ENCODE measurements at places on chromosomes 1 and 21.

DNA sequence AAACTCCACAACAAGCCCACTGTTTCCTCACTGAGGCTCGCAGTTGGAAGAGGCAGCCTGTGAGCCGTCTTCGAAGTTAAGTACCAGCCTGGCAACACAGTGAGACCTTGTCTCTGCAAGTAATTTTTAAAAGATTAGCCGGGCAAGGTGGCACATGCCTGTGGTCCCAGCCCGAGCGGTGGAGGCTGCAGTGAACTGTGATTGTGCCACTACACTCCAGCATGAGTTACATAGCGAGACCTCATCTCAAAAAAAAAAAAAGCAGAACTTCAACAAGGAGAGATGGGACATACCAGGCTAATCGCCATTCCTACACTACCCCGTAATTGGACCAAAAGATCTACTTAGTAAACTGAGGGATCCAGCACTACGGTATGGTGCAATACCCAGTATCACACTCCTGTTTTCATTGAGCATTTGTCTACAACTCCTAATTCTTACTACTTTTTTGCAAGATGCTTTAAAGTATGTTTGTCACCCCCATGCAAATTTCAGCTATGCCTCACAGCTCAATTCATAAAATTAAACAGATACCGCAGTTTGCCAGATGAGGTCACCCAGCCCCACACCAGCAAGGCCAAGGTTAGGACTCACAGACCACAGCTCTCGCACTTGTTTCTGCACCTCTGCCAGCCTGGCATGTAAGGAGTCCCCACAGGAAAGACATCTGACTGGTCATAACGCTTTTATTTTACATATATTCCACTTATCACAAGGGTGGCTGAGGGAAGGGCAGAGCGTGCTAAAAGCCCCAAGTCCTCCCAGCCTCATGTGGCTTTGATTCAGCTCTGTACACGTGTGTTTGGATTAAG lies 21.0 kb downstream of the SDE2 start:
- DNase-seq, result no peak

DNA sequence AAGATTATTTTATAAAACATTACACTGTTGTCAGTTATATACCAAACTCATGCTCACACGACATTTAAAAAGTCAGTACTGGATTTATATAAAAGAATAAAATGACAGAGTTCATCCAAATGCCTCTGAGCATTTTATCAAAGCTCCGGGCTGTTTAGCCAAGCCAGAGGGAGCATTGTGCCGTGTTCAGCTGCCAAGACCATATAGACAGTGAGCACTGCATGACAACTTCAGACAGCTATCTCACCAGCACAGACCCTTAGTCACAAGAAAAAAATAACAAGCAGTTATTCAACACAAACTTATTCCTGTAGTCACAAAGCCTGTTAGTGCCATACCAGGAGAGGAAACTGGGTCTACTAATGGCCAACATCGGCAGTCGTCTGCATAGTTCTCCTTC lies 88.0 kb upstream of the PBX1 start:
- no peak for DNase-seq

DNA sequence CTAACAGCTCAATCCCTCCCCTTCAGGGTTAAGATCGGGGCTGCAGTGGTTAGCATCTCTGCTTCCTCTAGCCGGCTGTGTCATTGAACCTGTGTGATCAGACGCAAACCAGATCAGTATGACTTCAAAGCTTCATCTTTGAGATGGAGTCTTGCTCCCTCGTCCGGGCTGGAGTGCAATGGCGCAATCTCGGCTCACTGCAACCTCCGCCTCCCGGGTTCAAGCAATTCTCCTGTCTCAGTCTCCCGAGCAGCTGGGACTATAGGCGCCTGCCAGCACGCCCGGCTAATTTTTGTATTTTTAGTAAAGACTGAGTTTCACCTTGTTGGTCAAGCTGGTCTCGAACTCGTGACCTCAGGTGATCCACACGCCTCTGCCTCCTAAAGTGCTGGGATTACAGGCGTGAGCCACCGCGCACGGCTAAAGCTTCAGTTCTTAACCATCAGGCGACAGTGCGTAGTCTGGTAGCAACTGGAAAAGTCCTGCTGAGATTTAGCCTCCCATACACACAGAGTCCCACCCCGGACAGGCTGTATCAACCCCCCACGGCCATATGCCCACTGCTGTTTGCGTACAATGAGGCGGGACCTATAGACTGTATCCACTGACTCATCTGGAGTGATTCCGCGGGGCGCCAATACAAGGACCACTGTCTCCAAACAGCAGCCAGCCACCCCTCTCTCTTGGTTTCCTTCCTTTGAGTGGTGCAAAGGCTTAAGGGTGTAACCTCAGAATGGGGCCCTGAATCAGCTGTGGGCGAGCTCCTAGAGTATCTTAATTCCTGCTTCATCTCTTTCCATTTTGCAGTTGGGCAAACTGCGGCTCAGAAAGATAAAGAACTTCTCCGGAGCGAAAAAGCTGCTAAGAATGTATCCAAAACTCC lies 23.3 kb downstream of the CELA3A start:
- DNase-seq, result peak; percentile 88

- DNase-seq, result no peak
Observed at GRCh38 chr1:96355521-96355920, 366.1 kb upstream of the PTBP2 start.

DNA sequence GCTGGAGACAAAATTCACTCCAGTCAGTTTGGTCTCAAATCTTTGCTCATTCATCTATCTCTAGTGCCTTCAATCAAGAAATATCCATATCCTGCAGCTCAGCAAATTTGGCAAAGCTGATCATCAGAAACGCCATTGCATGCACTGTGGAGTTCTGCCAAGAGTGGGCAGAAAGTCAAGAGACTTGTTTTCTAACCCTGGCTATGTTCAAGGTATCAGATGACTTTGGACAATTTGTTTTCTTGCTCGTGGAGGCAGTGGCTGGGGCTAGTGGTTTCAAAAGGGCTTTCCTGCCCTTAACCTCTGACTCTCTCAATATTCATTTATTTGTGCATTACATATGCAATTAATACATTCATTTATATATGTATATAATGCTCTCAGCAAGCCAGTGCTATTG lies 12.8 kb upstream of the LRRC52 start:
- DNase-seq, result no peak

- DNase-seq, result no peak
Observed at GRCh38 chr1:107250169-107250568, 109.3 kb downstream of the NTNG1 start.

DNA sequence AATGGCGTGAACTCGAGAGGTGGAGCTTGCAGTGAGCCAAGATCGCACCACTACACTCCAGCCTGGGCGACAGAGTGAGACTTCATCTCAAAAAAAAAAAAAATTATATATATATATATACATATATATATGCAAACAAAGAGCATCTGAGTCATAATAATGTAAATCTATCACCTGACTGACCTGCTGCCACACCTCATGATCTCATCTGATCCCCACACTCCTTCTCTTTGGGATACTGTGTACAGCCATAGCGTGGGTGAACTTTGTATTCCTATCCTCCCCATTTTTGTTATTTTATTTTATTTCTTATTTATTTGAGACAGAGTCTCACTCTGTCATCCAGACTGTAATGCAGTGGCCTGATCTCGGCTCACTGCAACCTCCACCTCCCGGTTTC lies 2.6 kb upstream of the HDAC1 start:
- DNase-seq, result no peak

DNA sequence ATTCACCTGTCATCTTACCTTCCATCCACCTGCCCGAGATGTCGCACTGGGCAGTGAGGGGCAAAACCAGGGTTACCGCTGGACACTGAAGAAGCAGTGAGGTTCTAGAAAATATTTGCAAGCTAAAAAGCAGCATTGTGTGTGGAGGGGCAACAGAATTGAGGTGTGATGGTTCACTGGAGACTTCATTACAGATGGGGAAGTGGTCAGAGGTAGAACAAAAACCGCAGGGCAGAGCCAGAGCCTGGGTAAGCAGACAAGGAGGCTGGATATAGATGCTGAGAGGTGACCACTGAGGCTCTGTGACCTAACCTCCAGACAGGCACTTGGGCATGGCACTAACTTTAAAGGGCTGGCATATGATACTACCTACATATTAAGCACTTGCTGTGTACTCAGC lies 363.9 kb upstream of the PROX1 start:
- DNase-seq, result no peak

DNA sequence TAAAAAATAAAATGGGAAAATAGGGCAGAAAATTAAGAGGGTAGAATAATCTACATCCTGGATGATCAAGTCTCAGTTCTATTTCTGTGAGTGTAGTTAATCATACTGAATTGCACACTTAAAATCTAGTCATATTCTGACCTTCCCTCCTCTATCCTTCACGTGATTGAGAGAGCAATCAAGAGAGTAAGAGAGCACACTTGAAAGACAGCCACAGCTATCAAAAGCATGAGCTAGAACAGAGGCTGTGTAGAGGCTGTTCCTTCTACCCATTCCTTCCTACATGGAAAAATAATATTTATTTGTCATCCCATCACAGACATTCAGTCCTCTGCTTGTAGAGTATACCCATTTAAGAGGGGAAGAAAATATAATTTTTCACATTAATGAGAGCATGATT lies 52.4 kb downstream of the PHC2 start:
- DNase-seq, result no peak

DNA sequence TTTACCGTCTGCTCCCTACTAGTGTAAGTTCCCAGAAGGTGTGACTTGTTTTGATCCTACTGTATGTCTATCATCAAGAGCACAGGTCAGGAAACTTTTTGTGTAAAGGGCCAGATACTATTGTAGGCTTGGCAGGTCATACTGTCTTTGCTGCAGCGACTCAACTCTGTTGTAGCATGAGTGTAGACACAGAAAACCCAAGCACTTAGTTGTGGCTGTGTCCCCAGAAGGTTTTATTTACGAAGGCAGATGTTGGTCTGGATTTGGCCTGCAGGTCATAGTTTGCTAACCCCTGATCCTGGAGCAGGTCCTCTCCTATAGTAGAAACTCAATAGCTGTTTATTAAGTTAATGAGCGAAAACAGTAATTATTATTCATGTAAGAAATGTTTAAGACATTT lies 365.9 kb upstream of the B3GALT2 start:
- no peak for DNase-seq

DNA sequence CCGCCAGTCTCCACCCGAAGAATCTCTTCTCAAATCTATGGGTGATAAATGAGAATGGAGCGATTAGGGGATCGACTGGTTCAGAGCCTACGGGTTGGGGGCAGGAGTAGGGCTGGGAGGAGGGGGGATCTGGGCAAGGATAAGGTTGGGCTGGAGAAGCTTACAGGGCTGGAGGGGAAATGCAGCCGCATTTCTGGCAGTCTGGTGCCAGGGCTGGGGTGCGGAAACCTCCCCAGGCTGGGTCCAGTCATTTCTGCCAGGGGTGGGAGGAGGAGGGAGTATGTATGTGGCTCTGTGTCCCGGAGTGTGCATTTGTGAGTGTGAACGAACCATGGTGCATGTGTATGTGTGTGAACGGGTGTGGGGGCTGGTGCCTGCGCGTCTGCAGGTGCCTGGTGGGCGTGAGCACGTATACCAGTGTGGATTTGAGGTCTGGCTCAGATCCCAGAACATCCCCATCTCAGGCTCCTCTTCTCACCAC lies 10.2 kb downstream of the C1orf216 start:
- DNase-seq, result no peak

- DNase-seq, result no peak
Observed at GRCh38 chr1:110212169-110213142, 2.3 kb downstream of the KCNC4 start.

DNA sequence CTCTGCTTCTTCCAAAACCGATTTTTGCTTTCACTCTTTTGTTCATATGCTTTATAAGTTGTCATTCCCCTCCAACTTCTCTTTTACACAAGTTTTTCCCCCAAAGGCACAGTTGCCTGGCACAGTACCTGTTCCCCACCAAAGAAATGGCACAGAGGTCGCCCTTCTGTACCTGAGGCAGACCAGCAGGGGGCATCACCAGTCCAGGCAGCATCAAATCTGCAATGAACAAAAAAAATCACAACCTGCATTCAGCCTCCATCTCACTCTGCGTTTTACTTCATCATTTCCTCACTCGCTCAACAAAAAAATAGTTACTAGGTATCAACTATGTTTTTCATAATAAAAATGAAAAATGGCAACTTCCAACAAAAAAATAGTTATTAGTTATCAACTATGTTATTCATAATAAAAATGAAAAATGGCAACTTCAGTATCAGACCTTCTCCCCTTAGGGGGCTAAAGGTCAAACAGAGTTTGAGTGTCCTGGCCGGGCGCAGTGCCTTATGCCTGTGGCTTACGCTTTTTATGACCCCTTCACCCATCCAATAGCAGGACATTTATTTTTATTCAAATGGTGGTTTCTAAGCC lies 4.1 kb downstream of the EIF2D start:
- DNase-seq, result peak; percentile 46

DNA sequence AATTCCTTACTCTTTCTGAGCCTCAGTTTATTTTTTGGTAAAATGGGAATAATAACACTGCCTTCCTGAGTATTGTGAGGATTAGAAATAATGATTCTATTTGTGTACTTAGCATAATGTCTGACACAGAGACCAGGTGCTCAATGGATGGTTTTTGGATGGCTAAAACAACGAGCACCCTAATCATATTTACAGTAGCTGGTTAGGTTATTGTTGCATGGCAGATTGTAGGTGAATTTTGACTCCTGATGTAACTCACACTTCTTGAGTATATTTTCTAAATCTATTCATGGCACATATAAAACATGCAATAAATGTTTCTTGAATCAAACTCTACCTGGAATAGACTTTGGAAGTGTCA lies 11.9 kb upstream of the DUSP10 start:
- no peak for DNase-seq

- DNase-seq, result no peak
Observed at GRCh38 chr1:56433056-56433577, 146.2 kb downstream of the PLPP3 start.

GRCh38 chr21:45972716-45973474 lies 8.7 kb upstream of the COL6A1 start:
- DNase-seq, result no peak

DNA sequence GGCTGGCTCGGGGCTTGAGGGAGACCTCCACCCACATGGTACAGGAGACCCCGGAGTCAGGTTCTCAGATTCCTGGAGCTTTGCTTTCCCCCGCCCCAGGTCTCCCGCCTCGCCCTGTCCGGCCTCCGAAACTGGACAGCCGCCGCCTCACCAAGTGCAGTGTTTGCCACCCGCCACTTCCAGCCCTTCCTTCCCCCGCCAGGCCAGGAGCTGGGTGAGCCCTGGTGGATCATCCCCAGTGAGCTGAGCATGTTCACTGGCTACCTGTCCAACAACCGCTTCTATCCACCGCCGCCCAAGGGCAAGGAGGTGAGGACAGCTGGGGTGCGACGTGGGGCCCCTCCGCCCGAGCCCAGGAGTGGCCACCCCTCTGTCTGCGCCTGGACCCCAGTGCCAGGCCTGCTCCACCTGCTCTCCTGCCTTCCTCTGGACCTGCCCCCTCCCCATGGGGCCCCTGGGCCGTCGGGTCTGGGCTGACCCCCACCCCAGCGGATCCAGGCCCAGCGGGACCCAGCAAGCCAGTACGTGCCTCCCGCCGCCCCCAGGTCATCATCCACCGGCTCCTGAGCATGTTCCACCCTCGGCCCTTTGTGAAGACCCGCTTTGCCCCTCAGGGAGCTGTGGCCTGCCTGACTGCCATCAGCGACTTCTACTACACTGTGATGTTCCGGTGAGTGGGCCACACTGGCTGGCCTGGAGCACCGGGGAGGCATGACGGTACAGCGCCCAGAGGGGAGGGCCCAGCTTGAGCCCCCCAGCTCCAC lies 8.7 kb downstream of the SELENON start:
- no peak for DNase-seq
